ENCODE measurements at places on chromosomes 4 and X.
A peak's percentile ranks its signal among the peaks of the same experiment; 100 is the strongest.

- DNase-seq: peak; percentile 78
Observed at GRCh38 chrX:70174754-70175153, 2.5 kb upstream of the DGAT2L6 start.

DNA sequence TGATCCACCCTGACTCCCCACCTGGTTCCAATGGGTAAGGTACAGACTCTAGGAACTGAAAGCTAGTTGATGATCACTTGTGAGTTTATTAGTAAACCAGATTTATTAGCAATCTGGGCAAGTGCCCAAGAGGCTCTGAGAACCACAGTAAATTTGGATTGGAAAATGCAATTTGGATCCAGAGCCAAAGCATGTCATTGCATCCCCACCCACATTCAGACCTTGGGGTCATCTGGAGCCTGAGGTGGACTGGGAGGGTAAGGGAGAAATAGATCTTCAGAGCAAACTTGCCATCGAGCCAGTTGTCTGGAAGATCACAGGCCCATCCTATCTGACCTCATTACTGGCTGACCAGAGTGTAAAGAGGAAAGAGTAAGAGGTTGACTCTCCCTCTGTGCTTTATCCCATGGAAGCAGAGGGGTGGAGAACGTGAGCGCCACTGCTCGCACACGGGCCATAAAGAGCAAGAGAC, 78.7 kb upstream of the RASGEF1B start:
- DNase-seq: peak; percentile 10

DNA sequence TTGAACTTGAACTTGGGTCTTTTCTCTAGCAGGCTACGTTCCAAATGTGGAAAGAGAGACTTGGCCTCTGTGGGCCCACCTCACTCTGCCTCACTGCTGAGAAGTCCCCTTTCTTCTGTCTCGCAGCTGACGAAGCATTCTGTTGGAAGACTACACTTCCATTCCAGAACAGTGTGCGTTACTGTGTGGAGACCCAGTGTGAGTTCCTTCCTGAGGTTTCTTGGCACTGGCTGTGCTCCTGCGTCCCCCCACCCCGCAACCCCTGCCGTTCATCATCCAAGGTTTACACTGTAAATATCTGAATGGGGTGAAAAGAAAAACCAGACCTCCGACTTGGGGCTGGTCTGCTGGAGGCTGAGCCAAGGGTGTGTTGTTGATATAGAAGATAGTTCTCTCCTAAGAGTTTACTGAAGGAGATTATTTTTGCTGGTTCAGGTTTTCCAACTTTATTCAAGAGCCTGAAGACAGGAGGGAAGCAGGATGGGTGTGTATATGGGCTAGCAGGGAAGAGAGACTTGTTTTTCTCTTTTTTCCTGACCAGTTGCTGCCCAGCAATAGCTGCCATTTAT, 34.7 kb downstream of the NHSL2 start:
- DNase-seq: no peak

- DNase-seq: no peak
Observed at GRCh38 chr4:141339966-141340365, 119.3 kb downstream of the ZNF330 start.

GRCh38 chr4:8766610-8767009, 105.0 kb downstream of the HMX1 start:
- no peak for DNase-seq

- no peak for DNase-seq
Observed at GRCh38 chr4:175504318-175504717, 307.7 kb downstream of the GPM6A start.

- no peak for DNase-seq
Observed at GRCh38 chr4:38210396-38211114, 250.4 kb downstream of the PTTG2 start.

- DNase-seq: peak; percentile 34
Observed at GRCh38 chr4:182600093-182600492, 317.1 kb downstream of the DCTD start.

- DNase-seq: peak; percentile 95
Observed at GRCh38 chrX:134603806-134604700, 54.2 kb downstream of the PLAC1 start.

GRCh38 chr4:55158957-55159356, 33.6 kb upstream of the KDR start:
- DNase-seq: no peak

DNA sequence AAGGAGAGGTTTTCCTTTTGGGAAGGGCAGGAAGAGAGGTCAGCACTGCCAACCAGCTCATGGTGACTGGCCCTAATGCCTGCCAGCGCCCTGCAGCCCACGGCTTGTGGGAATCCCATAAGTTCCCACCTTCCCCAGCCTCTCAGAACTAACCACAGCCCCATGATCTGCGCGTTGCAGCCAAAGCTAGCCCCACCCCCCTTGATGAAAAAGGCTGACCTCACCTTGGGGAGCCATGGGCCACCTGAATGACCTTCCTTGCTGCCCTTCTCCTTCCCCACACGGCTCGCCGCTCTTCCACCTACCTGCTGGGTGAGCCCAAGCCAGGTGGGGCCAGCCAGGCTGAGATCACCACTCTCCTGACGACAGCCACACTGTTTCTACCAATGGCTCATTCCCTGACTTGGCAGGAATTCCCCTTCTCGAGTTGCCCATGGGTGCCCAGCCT, 3.9 kb upstream of the ELF4 start:
- DNase-seq: peak; percentile 71

- DNase-seq: no peak
Observed at GRCh38 chrX:140091125-140091886, 126.0 kb upstream of the CXorf66 start.

DNA sequence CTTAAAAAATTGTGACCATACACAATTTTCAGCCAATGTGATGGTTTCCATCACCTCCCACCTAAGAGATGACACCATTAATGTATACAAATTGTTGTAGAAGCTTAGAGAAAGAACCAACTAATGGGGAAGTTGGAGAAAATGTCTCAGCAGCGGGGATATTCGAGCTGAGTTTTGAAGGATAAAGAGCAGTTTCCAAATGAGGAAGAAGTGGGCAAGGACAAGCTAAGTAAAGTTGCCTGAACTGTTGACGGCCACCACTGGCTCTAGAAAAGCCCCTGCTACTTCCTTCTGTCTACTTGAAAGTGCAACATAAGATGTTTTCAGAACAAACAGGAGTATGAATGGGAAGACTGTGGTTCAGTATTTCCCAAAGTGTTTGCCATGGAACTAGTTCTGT, 92.0 kb downstream of the CHRNA9 start:
- no peak for DNase-seq

DNA sequence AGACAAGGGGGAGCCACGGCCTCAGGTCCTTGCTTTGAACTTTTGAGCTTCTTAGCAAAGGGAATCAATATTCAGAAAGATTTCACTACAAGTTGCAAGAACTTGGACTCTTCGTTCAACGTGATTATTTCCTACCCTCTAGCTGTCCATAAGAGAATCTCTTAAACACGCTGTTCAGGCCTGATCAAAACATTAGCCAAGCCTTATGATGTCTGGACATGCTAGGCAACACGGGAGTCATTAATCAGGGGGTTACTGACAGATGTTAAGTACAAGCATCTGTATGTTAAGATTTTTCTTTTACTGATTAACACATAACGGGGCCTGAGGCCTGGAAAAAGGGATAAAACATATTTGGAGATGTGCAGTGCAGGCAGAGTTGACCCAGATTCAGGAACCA, 138.9 kb upstream of the IL1RAPL2 start:
- DNase-seq: no peak

- no peak for DNase-seq
Observed at GRCh38 chrX:47530049-47530448, 31.0 kb upstream of the ARAF start.

- DNase-seq: peak; percentile 98
Observed at GRCh38 chr4:175419236-175419718, 392.8 kb downstream of the GPM6A start.

- DNase-seq: no peak
Observed at GRCh38 chrX:124548571-124548970, 202.2 kb downstream of the SH2D1A start.

DNA sequence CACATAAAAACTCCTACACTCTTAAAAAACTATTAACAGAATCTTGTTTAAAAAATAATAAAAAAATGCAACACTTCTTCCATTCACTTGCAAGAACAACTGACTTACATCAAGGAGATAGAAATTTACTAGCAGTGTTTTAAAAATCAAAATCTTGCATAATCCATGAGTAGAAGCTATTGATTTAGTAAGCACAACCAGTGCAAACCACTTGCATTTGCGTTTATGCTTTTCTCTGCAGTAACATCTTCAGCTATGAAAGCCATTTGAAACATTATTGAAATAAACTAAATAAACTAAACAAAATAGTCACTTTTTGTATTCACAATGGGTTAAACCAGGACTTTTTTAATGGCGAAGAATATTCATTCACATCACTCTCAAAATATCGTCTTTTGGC, 389.2 kb upstream of the EMCN start:
- DNase-seq: no peak

GRCh38 chr4:120664851-120665250, 257.7 kb downstream of the PRDM5 start:
- DNase-seq: no peak

DNA sequence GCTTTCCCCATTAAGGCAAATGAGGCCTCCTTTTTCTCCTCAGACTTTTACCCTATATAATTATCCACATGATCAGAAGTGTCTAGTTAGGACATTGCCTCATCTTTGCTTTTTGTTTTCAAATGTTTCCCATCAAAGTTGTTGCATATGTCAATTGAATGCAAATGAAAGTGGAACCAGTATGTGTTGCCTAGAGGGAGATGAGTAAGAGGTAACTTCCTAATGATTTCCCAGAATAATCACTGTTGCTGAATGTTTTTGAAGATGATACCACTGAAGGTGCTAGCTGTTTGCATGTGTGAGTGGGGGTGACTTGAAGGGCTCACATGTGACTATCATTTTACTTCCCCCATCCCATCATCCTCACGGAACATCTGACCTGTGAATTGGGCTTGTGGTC, 33.9 kb downstream of the PAK3 start:
- no peak for DNase-seq

GRCh38 chr4:168415911-168416310, 64.4 kb downstream of the DDX60L start:
- DNase-seq: no peak

- DNase-seq: no peak
Observed at GRCh38 chrX:21831496-21831895, 7.9 kb upstream of the MBTPS2 start.

DNA sequence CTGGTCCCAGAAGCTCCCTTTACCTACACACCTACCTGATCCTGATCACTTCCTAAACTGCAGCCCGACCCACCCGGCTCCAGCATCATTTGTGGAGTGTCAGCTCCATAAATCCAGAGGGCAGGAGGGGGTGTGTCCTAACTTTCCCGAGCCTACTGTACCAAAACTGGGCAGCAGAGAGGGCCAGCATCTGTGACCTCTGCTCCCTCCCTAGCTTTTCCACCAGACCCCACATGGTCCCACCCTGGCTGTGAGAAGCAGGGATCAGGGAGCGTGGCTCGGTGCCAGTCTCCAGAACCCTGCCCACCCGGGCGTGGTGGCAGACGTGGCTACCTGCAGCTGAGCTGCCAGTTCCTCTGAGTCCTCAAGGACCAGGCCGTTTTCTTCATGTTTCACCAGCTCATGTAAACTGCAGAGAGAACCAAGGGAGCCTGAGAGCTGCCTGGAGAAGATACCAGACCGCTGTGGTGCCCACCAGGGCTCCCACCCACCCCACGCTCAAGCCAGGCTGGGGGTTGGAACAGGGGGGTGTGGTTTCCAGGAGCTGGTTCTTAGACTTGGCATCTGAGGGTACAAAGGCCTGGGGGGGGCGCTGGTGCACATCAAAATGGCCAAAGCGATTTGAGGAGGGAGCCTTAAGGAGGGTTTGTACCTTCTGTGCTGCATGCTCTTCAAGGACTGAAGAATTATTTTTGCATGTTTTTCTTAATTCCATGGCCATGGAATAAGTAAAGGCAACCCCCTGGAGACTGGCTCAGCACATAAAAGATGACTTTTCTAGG, 76.7 kb upstream of the DRD5 start:
- no peak for DNase-seq

GRCh38 chr4:168853770-168854169, 156.3 kb downstream of the CBR4 start:
- no peak for DNase-seq

Measured in fibroblast of mammary gland (primary cell).